ENCODE measurements at places on chromosomes 2 and 18.

DNA sequence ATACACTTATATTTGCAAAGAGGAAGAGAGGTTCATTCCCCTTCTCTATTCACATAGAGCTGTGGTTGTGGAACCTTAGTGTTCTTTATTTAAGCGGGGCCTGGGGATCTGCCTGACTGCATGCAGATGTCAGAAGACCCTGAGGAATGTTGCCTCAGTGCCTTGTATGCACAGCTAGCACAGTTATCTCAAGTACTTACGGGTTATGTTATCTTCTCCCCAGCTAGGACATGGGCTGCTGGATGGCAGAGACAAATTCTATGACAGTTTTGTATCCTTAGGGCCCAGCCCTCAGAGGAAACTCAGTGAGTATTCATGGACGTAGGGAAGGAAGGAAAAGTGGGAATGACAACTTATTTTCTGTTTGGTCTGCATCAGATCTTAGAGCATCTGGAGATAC lies 37.7 kb upstream of the RTN4 start:
- no peak for DNase-seq

DNA sequence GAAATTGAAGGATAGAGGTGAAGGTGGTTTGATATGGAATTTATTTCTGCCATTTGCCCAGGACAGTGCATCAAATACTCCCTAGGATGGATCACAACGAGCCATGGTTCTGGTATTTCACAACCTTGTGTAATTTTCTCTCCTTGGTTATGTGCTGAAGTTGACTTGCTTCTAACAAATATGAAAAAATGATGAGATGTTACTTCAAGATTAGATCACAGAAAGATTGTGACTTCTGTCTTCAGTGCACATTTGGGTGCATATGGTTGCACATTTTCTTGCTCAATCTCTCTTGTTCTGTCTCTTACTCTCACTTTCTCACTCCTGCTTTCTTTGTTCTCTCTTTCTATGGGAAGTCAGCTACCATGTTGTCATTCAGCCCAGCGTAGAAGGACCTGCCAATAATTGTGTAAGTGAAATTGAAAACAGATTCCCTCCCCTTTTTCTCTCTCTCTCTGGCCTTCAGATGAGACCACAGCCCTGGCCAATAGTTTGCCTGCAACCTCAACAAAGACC lies 104.6 kb upstream of the RMDN2 start:
- DNase-seq: no peak

DNA sequence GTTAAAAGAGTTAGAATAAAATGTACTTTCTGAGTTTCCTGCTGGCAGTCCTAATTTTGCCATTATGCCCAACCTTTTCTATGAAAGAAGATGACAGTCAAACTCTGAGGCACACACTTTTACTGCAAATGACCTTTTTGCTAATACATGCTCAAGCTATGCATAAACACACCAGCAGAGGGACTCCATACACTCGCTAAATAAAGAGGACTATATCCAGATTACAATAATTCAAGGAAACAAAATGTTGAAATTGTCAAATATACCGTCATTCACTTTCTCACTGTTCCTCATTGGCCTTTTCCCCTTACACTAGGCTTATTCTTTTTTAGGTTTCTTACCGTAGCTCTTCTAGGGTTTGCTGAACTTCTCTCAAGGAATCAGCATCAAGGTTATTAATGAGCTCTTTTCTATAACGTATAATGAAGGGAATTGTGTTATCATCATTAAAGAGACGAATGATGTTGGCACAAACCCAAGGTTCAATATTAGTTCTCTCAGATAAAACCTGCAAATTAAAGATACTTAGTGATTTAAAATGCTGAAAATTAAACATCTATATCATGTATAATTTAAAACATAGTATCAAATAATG lies 25.7 kb downstream of the SRBD1 start:
- peak; percentile 31 for DNase-seq

- DNase-seq: no peak
These were observed 243.8 kb downstream of the FAM210A start for GRCh38 chr18:13482618-13482945.

DNA sequence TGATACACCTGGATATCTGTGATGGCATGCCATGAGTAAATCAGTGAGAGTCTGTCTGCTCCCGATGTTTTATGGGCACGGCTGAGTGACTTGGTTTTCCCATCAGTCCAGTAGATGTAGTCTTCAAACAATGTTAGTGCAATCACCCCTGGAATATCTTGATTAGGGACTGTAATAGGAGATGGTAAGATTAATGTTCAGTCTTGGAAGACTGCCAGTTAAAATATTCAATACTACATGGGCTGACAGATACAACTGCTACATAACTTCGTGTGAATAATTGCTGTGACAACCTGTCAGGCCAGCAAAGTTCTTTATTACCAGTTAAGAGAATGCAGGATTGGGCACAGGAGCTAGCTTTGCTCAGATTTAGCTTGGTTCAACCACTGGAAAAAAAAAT lies 1673.3 kb downstream of the LRP1B start:
- no peak for DNase-seq

DNA sequence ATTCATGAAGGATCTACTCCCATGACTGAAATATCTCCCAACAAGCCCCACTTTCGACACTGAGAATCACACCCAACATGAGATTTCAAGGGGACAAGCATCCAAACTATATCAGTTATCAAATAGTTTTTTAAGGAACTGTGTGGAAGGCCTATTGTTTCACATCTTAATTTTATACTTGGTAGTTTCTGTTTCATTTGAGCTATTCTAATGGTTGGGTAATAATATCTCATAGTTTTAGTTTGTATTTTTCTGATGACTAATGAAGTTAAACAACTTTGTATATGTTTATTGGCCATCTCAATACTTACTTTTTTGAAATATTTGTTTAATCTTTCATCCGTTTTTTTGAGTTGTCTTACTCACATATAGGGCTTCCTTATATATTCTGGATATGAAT lies 135.0 kb downstream of the SCG2 start:
- DNase-seq: no peak

GRCh38 chr2:140422759-140423158 lies 1642.6 kb upstream of the NXPH2 start:
- no peak for DNase-seq

GRCh38 chr2:29920130-29920577 lies 1.2 kb downstream of the ALK start:
- peak; percentile 80 for DNase-seq

DNA sequence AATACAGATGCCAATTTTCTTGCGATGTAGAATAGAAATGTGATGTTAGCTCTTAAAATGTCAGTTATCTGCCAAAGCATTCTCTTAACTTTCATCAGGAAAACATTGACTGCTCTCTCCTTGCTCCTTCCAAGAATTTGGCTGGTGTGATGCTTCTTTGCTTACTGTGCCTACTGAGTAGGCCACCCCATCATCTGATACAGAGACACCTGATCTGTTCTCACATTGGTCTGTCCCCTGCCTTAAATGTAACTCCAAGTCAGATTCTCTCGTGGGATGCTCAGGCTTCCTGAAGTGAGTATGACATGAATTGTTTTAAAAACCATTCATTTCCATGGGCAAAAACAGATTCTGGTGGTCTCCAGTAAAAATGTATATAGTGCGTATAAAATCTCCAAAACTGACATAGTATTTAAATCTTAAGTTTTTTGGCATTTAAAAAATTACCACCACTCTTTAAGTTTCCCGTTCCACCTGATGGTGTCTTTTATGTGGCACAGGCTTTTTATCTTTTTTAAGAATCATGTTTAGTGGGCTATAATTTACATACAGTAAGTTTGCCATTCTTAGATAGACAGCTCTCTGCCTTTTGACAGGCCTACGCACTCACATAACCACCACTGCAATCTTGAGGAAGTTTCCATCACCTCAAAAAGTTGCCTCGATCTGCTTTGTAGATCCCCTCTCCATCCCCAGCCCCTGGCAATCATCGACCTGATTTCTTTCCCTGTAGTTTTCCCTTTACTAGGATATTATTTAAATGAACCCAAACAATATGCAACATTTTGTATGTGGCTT lies 36.6 kb downstream of the UBE2F start:
- DNase-seq: no peak

DNA sequence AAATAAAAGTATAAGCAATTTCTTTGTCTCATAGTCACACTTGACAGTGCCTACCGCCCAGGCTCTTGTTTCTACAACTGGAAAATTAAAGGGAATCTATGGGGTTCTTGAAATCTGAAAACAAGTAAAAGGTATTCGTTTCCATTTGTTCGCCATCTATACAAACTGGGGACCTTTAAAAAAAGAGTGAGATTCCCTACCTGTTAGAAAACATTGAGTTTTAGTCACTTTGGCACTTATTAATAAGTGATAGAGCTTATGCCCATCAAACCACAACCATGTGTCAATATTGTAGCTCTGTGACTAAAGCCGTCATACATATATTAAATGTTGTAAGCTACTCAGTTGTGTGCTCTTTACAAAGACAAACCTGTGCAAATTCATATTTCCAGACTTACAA lies 13.2 kb downstream of the FN1 start:
- DNase-seq: no peak

- DNase-seq: no peak
These were observed 23.6 kb downstream of the TEX44 start for GRCh38 chr2:231616296-231616695.

Measured in urothelium cell line (cell line).